Renal cortical epithelial cell (primary cell): ENCODE measurements at places on chromosomes 11 and 22. TPM values are rescaled to one million over a fixed set of nuclear protein-coding genes. Genes with fewer than 3 reads are reported as not detected.
A peak's percentile ranks its signal among the peaks of the same experiment; 100 is the strongest.

ROBO4 gene
- 0.85 and 4.2 TPM in 2 replicates for total RNA-seq

KDELR3 gene
- total RNA-seq, result 34.2 and 73.5 TPM in 2 replicates

PRG3 gene
- not detected in 2 replicates for total RNA-seq

TEX54 gene
- total RNA-seq, result not detected in 2 replicates

RNF169 gene
- total RNA-seq, result 16.7 and 18.2 TPM in 2 replicates

NXPE1 gene
- total RNA-seq, result not detected in 2 replicates

MIOX gene
- 0.10 and 1.7 TPM in 2 replicates for total RNA-seq

HTR3B gene
- total RNA-seq, result not detected in 2 replicates

NCR3LG1 gene
- total RNA-seq, result 0.99 and 2.1 TPM in 2 replicates

SYT7 gene
- total RNA-seq, result 0.35 TPM in 1 of 2 replicates, not detected in the other

ALDH3B2 gene
- total RNA-seq, result 0.20 TPM in 1 of 2 replicates, not detected in the other

CST6 gene
- total RNA-seq, result 2.3 and 140 TPM in 2 replicates

RCOR2 gene
- 0.35 and 1.6 TPM in 2 replicates for total RNA-seq

KRTAP5-7 gene
- total RNA-seq, result not detected in 2 replicates

ALX4 gene
- total RNA-seq, result not detected in 2 replicates

GRCh38 chr11:45147017-45147728 lies 734 bp downstream of the PRDM11 start:
- DNase-seq, result peak; percentile 77

DNA sequence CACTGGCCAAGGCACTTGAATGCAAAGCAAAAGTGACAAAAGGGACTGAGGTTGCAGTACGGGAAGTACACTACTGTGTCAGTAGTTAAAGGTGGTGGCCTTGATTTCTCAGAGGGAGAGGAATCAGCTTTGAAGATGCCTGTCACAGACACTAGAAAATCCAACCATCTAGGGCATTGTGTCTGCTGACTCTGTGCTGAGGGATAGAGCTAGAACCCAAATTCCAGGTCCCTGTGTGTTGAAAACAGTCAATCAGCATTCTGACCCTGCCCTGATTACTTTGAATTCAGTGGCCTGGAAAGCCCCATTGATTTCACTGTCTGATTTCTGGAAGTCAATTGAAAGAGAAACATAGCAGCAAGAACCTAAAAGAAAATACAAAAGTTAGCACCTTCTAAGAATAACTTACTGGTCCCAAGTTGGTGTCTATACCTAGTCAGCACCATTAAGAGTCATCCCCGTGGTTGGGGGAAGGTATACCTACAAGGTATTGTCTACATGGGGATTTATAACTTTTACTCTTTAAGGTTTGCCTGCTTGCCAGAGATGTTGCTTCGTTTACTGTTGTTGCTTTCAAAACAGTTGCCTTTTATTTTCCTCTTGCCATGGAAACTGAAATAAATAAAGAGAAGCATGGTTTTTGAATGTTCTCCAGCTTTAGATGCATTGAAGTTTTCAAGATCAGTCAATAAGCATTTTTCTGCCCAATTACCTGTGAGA lies 97.3 kb downstream of the PDHX start:
- DNase-seq, result peak; percentile 58

DNA sequence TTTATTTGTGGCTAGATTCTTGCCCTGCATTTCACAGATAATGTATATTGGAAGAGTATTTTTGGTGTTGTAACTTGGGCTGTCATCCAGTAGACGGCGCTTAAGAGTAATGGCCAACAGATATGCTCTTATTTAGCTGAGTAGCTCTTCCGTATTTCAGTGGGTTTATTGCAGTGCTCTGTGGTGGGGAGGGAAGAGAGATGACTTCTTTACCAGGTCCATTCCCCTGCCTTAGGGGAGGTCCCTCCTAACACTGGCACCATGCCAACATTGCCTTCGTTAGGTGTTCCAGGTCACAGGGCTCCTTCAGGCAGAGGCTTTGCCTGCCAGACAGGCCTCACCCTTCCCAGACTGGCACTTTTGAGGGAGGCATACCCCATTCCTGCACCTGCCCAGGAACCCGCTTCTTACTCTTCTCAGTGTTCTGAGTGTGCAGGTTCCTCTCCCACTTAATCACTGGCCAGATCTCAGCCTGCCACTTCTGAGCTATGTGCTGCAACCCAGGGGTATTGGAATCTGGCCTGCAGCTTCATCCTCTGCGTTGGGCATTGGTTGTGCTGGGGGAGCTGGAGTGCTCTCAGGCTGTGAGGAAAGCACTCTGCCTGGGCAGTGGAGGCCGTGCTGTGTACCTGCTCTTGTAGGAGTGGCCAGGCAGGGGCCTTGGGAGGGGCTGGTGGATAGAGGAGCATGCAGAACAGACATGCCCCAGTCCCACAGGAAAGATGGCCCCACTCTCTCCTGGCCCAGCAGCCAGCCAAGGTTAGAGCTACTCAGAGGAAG lies 29.4 kb upstream of the SLN start:
- peak; percentile 40 for DNase-seq

DNA sequence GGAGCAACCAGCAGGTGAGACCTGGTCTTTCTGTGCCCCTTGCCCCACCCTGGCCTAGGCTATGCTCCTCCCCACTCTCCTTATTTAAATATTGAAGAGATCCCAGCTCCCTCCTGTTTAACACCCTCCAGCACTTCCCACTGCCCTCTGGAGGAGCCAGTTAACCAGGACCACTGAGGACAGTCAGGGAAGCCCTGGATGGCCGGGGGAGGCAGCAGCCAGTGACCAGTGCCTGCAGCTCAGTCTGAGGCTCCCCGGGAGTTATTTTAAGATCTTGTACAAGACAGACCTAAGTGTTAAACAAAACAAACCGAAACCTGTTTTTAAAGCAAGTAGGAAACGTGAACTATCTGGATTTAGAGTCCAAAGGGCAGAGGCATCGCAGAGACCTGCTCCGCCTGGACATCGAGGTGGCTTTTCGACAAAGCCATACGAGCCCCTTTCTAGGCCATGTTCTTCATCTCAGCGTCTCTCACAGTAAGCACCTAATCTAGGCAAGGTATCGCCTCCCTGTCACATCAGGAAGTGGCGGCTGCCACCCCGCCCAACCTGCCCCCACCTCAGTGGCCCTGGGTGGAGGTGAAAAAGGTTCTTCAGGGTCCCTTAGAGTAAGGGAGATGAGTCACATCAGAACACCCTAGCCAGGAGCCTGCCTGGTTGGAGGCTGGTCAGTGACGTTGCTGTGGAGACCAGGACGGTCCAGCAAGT lies 35.2 kb downstream of the TRMU start:
- no peak for DNase-seq

DNA sequence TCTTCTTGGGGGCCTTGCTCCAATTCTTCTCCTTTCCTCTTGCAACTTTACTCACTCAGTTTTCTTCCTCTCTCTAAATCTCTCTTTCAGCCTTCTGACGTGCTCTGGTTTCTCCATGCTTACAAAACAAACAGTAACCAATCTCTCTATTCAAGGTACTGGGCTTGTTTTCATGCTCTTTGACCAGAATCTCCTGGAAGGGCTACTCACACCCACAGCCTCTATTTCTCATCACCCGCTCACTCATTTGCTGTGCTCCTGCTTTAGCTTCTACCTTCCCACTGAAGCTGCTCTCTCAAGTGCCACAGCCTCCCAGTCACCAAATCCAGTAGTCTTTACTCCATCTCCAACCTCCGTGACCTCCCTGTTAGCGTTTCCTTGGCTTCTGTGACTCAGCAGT lies 60.4 kb downstream of the SERGEF start:
- DNase-seq, result no peak

- no peak for DNase-seq
These were observed 50.3 kb upstream of the GAB2 start for GRCh38 chr11:78467931-78468330.

GRCh38 chr11:21707116-21707739 lies 485.7 kb upstream of the ANO5 start:
- DNase-seq, result peak; percentile 12

GRCh38 chr11:10381736-10382135 lies 73.3 kb upstream of the AMPD3 start:
- no peak for DNase-seq

DNA sequence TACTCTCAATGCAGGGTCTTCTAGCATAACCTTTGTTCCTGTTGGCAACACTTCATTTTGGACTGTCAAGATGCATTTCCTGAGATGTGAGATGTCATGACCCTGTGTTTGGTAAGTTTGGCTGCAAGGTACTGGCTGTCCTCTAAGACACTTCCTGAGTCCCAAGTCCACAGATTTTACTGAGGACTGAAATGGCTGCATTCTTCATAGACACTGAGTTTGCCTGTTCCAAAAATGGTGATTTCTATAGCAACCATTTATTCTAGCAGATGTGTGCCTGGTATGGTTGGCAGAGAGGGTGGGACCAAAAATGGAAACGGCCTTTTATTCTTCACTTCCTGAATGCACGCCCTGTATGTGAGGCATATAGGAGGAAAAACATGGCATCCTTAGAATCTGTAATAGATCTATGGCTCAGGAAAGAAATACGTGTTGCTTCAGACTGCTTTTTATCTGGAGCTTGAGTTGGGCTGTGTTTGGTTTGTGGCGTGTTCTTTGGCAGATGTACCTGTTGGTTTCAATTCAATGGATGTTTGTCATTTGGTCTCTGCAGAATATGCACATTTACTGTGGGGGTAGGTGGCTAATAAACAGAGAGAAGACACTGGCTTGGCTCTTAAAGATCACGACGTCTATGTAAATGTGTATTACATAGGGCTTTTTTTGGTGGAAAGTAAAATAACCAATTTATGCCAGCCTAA lies 62.4 kb downstream of the ZBTB16 start:
- DNase-seq, result no peak

GRCh38 chr22:23457380-23457985 lies 122.6 kb downstream of the IGLL1 start:
- no peak for DNase-seq

DNA sequence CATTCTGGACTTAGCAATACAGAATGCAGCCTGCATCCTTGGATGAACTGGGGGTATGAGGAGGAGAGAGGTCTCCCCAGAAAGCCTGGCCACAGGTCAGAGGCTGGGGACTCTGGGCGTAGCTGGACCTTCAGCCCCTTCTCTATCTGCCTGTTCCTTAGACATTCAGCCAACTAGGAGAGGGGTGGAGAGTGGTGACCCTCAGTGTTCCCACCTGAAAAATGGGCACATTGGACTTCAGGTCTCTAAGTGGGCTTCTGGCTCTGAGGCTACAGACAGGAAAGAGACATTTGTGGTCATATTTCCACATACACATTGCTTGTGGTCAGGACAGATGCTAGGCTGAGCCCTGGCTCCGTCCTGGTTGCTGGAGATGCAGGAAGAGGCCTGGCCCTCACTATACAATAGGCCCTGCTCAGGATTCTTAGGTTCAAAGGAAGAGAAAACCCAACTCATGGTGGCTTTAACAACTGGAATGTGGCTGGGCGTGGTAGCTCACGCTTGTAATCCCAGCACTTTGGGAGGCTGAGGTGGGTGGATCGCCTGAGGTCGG lies 30.1 kb upstream of the CBX7 start:
- DNase-seq, result no peak

DNA sequence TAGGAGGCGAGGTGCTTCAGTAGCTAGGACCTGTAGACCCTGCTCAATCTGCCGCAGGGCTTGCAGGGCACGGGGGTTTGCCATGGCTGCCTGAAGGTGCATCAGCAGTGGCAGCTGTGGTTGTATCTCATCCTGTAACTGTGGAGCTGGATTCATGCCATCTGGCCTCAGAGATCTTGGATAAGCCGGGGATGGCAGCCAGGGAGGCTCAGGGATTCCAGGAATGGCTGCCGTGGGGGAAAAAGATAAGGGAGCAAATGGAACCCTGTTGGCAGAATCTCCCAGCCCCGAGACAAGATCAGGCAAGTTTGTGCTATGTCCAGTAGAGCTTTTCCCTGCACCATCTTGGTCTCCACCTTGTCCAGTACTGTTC lies 1.8 kb downstream of the UBQLN3 start:
- no peak for DNase-seq

GRCh38 chr11:33689085-33689484 lies 11.5 kb downstream of the C11orf91 start:
- no peak for DNase-seq

DNA sequence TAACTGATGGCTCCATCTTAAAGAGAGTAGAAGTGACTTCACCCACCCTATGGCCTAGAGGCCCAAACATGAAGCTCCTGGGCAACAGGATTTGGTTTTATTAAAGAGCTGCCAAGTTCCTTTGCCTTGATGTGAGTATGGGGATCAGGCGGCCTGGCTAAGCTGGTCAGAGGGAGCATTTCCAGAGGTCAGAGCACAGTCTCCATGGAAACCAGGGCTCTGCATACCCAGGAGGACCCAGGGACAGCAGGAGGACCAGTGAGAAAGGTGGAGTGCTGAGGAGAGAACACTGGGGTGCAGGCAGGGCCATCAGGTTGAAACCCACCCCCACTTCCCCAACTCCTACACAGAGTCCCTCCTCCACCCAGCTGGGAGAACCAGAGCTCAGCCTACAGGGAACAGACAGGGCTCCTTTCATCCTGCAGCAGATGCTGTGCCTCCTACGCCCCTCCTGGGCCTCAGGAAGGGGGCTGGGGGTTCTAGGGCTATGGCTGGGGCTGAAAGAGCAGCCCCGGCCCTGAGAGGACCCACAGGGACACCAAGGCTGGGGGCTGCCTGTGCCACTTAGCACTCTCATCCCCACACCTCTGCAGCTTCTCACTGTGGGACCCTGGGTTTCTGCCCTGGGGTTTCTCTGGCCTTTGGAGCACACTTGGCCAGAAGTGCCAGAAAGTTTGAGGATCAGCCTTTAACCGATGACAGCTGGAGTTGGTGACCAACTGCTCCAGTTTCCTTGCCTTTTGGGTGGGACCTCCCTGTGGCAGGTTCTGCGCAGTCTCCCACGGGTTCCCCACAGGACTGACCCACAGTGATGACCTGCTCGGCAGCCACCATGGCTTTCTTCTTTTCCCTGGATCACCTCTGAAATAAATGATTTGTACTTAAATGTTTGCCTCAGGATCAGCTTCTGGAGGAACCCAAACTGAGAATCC lies 13.8 kb upstream of the P2RY6 start:
- DNase-seq, result peak; percentile 82

- no peak for DNase-seq
These were observed 39.7 kb downstream of the FLI1 start for GRCh38 chr11:128733440-128734102.

- DNase-seq, result no peak
These were observed 24.4 kb downstream of the HORMAD2 start for GRCh38 chr22:30104501-30105156.

GRCh38 chr11:2306452-2306823 lies 4.6 kb downstream of the TSPAN32 start:
- no peak for DNase-seq

DNA sequence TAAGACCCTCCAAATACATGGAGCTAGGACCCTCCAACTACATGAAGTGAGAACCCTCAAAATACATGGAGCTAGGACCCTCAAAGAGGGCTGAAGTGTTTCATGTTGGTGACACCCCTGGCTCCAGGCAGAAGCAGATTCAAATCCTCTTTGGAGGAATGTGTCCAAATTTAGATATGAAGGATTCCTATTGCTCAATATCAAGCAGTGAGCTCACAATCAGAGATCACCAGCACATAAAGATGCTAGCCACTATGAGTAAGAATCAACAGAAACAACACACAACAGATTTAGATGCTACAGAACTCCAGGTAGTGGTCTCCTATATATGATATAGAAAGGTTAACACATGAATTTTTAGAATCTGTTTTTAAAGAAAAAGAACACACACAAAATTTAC lies 11.2 kb upstream of the RAB3IL1 start:
- no peak for DNase-seq
